ENCODE measurements at places on chromosomes 1 and 21. TPM values are rescaled to one million over a fixed set of nuclear protein-coding genes. Genes with fewer than 3 reads are reported as not detected.

GRCh38 chr1:193377472-193377871, 191.1 kb upstream of the B3GALT2 start:
- no peak for DNase-seq
- no peaks in the 10 kb centered on the region for H3K27me3 ChIP-seq
- H3K36me3 ChIP-seq, result no peaks in the 10 kb centered on the region
- H3K4me1 ChIP-seq, result no peaks in the 10 kb centered on the region
- H3K27ac ChIP-seq, result no peak overlapping the region

DNA sequence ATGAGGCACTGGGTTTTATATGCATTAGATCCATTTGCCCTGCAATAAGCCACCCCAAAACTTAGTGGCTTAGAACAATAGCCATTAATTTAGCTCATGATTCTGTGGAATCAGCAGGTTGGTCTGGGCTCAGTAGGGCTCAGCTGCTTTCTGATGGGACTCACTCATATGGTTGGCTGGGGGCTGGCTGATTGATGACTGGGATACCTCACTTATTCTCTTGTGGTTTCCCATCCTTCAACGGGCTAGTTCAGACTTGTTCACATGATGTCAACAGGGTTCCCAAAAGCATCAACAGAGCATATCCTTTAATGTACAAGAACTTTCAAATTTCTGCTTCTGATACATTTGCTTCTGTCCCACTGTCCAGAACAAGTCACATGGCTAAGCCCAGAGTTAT, 43.2 kb downstream of the DNM3 start:
- no peak overlapping the region for H3K4me3 ChIP-seq
- H3K27ac ChIP-seq, result no peak overlapping the region
- no peaks in the 10 kb centered on the region for H3K36me3 ChIP-seq
- no peaks in the 10 kb centered on the region for H3K4me1 ChIP-seq

GRCh38 chr21:9763807-9764206, 757.6 kb upstream of the TPTE start:
- no peaks in the 10 kb centered on the region for H3K36me3 ChIP-seq
- H3K4me3 ChIP-seq, result no peak overlapping the region
- DNase-seq, result no peak
- no peaks in the 10 kb centered on the region for H3K4me1 ChIP-seq

- no peaks in the 10 kb centered on the region for H3K4me1 ChIP-seq
- no peak overlapping the region for H3K27ac ChIP-seq
- no peaks in the 10 kb centered on the region for H3K27me3 ChIP-seq
- no peaks in the 10 kb centered on the region for H3K36me3 ChIP-seq
- no peak for DNase-seq
- no peak overlapping the region for H3K4me3 ChIP-seq
Measured at GRCh38 chr21:39115576-39116235, 67.5 kb downstream of the PSMG1 start.

DNA sequence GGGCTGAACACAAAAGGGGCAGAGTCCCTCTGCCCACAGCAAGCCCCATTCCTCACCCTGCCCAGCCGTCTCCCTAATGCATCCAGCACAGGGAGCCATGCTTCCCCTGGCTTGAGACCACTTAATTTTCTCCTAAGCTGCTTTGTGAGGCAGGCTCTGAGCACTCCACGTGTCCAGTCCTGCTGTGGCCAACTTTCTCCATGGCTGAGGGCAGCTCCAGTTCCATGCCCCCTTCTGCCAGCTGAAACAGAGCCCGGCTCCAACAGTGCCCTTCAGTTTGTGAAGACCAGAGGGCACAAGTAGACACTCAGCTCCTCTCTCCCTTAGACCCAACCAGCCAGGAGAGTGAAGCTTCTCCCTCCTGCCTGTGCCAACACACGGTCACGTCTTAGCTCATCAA, 33.8 kb downstream of the PLEKHA6 start:
- H3K4me1 ChIP-seq, result peaks cover 37% of the 10 kb centered on the region
- no peaks in the 10 kb centered on the region for H3K27me3 ChIP-seq
- DNase-seq, result peak; percentile 6
- H3K27ac ChIP-seq, result no peak overlapping the region
- H3K4me3 ChIP-seq, result no peak overlapping the region

DNA sequence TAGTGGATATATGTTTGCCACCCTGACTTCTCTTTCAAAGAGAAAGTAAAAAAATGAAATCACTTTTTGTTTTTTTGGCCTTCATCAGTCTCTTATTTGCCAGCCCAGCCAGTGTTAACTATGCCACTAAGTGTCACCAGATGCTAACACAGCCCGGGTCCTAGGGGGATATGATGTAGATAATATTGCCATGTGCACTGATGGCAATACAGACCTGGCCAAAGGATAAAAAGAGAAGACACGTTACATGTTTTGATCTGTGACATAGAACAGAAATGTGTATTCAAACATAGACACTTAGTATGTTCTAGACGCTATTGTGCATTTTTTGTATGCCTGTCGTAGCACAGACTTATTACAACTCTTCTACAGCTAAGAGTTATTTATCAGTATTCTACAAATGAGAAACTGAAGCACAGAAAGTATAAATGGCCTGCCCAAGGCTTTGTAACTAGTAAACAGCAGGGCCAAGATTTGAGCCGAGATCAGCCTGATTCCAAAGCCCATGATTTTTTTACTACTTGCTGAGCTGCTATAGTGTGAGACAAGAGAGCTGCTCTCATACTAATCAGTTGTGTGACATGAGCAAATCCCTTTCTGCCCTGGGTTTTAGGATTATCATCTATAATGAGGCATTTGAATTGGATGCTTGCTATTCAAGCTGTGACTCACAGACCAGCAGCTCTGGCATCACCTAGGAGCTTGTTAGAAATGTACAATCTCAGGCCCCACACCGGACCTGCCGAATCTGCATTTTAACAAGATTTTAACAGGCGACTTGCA, 6.3 kb downstream of the LRRC53 start:
- H3K36me3 ChIP-seq, result no peaks in the 10 kb centered on the region
- DNase-seq, result no peak
- no peak overlapping the region for H3K27ac ChIP-seq
- H3K4me1 ChIP-seq, result no peaks in the 10 kb centered on the region

DNA sequence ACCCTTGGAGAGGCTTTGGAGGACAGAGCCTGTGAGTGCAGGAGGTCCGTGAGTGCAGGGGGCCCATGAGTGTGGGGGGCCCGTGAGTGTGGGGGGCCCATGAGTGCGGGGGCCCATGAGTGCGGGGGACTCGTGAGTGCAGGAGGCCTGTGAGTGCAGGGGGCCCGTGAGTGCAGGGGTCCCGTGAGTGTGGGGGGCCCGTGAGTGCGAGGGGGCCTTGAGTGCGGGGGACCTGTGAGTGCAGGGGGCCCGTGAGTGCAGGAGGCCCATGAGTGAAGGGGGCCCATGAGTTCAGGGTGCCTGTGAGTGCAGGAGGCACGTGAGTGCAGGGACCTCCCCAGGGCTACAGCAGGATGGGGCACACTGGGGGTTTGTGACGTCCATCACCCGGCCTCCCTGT, 108.3 kb upstream of the TTC34 start:
- no peaks in the 10 kb centered on the region for H3K4me1 ChIP-seq
- H3K4me3 ChIP-seq, result no peak overlapping the region
- no peak for DNase-seq
- H3K27ac ChIP-seq, result no peak overlapping the region
- peaks cover 94% of the 10 kb centered on the region for H3K27me3 ChIP-seq

DNA sequence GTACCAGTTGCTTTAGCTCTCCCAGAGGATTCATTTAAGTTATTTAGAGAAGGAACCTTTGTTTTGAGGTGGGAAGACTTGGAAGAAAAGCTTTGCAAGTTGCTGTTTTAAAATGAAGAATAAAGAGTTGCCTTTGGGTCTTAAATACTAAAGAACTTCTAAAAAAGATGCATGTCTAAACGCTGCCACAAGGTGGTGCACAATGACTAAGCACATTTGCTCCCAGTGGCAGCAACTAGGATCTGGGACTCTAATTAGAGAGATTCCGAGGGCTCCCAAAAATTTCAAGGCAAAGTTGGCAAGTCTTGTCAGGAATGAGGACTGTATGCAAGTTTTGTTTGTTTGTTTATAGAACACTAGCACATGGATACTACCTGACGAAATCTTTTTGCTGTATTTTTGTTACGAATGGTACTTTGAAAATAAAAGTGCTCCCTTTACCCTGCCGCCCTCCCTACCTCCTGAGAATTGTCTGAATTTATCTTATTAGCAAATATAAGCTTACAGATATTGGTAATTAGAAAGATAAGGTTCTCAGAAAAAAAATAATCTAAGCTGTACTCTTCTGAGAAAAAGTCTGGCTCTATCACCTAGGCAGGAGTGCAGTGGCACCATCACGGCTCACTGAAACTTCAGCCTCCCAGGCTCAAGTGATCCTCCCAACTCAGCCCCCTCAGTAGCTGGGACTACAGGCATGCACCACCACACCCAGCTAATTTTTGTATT, 121.8 kb downstream of the HFM1 start:
- no peak overlapping the region for H3K4me3 ChIP-seq
- no peaks in the 10 kb centered on the region for H3K27me3 ChIP-seq
- no peak overlapping the region for H3K27ac ChIP-seq

DNA sequence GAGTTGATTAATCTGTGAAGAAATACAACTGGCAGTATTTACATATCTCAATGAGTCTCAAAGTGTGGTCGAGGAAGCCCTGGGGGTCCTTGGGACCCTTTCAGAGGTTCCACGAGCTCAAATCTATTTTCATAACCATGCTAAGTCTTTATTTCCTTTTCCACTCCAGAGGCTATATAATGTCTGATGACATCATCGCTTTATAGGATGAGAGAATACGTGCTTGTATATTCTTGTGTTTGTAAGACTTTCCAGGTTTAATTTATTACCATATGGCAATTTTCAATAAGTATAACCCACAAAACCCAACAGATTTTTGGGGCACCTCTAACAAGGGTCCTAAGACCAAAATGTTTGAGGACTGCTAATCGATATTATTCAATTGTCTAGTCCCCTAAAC, 1.4 kb upstream of the SLC19A2 start:
- DNase-seq, result no peak
- peak overlapping the region; percentile 89 for H3K27ac ChIP-seq
- peak overlapping the region; percentile 85 for H3K4me3 ChIP-seq
- peaks cover 38% of the 10 kb centered on the region for H3K4me1 ChIP-seq
- H3K36me3 ChIP-seq, result no peaks in the 10 kb centered on the region

DNA sequence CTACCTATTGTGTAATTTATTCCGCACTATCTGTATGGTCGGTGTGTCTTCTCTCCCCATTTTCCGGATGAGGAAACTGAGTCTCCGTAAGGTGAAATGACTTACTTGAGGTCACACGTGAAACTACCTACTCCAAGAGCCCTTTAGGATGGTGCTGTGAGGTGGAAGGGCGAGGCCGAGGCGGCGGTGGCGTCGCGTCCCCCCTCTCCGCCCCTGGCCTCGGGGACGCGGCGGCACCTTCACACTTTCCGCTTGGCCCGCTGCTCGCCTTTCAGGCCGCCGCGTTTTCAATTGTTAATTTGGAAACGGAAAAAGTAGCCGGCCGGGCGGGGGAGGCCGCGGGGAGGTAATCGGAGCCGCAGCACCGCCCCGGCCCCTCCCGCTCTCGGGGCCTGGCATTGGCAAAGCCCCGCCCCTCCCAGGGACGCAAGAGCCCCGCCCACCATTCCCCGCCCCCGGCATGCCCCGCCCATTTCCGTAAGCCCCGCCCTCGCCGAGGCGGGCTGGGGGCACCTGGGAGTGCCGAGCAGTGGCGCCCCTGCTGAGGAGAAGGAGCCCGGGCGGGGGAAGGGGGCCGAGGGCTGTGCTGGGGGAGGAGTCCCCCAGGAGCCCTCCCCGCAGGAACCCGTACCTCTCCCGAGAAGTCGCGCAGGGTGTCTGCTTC, 18.6 kb downstream of the KCNQ4 start:
- peak; percentile 87 for DNase-seq
- H3K36me3 ChIP-seq, result no peaks in the 10 kb centered on the region
- H3K27me3 ChIP-seq, result no peaks in the 10 kb centered on the region
- H3K27ac ChIP-seq, result no peak overlapping the region
- peak overlapping the region; percentile 47 for H3K4me3 ChIP-seq
- H3K4me1 ChIP-seq, result peaks cover 14% of the 10 kb centered on the region

GRCh38 chr1:8473891-8474300, 156.0 kb downstream of the SLC45A1 start:
- H3K4me1 ChIP-seq, result peaks cover 21% of the 10 kb centered on the region
- no peak for DNase-seq
- H3K4me3 ChIP-seq, result no peak overlapping the region
- H3K36me3 ChIP-seq, result no peaks in the 10 kb centered on the region
- no peaks in the 10 kb centered on the region for H3K27me3 ChIP-seq
- H3K27ac ChIP-seq, result no peak overlapping the region

DNA sequence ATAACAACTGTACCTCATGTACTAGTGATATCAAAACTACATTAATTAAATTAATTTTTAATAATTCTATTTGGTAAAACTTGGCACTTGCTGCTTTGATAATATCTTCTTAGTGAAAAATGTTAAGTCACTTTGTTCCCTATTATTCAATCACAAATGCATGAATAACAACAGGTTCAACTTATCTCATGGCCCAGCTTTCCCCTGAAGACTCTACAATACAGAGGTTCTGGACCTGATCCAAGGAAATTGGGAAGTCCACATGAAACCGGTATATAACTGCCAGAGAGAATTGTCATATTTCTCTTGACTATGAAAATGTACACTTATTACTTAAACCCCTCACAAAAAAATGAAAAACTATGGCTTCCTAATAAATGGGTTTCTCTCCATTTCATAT, 33.9 kb upstream of the PTPRC start:
- no peak for DNase-seq
- no peaks in the 10 kb centered on the region for H3K36me3 ChIP-seq
- no peaks in the 10 kb centered on the region for H3K27me3 ChIP-seq
- H3K4me1 ChIP-seq, result no peaks in the 10 kb centered on the region

DNA sequence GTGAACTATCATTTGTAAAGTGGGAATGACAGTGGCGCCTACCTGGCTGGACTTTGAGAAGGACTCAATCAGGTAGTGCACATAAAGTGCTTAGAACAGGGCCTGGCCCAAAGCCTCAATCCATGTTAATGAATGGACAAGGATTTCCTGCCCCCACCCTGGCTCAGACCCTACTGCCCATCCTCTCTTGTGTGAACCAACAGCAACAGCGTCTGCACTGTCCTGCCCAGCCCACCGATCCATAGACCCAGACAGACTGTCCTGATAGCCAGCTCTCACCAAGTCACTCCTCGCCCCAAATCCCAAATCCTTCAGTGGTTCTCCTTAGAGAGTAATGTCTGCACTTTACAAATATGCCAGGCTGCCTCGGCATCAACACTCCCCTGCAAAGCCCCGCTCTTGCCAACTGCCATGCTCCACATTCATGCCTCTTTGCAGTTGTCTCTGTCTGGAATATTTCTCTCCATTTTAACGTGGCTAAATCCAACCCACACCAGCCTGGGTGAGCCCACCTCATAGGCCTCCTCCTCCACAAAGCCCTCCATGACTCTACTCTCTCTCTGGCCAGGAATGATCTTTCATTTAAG, 157.6 kb upstream of the EDN2 start:
- no peaks in the 10 kb centered on the region for H3K36me3 ChIP-seq
- H3K27ac ChIP-seq, result no peak overlapping the region
- DNase-seq, result no peak
- no peaks in the 10 kb centered on the region for H3K4me1 ChIP-seq
- no peaks in the 10 kb centered on the region for H3K27me3 ChIP-seq

CRNN gene
- total RNA-seq, result not detected

CEPT1 gene
- 29.1 TPM for total RNA-seq

HSD3B1 gene
- total RNA-seq, result not detected

RXRG gene
- not detected for total RNA-seq

NECTIN4 gene
- total RNA-seq, result 9.0 TPM

S100A8 gene
- total RNA-seq, result not detected

OR2L2 gene
- 0.10 TPM for total RNA-seq

SPRR2F gene
- not detected for total RNA-seq

GPR153 gene
- total RNA-seq, result 8.0 TPM

Measured in PC-9 (cell line).